NCI-H1092 (cell line): ENCODE measurements at places on chromosomes 6 and 20.

GRCh38 chr6:85923013-85923430, 280.3 kb upstream of the SYNCRIP start:
- DNase-seq, result no peak

DNA sequence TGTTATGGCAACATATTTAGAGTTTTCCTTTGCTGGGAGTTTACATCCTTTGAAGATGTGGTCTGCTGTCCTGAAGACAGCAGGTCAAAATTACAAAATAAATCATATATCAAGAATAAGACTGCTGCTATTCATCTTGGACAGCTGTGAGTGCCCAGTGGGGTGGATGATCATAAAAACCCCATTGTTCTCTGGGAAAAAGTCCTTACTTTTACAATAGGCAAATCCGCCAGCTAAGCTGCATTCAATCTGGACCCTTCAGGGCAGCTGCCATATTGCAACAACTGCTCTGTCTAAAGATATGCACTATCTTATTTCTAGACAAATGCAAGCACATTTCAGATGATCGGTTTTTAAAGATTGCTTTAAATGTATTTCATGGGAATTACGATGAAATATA, 19.4 kb downstream of the CASS4 start:
- no peak for DNase-seq

- DNase-seq, result no peak
These were observed 35.3 kb upstream of the FAM50B start for GRCh38 chr6:3813918-3814317.

DNA sequence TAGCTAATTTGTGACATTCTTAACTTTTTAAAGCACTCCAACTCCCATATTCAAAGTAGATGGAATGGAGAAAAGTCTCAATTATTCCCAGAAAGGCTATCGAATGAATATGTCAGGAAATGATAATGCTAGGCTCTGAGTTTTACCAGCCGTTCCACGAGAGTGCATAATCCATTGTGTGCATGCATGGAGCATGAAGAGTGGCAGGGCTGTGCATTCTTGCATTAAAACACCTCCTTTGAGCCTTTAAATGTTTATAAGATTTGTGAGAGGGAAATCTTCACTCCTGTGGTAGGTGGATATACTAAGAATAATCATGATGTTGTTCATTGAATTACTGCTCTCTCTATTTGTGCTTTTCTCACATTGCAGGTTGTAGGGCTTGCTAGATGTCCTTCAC, 178.3 kb downstream of the CARMIL1 start:
- no peak for DNase-seq

GRCh38 chr6:53598265-53598907, 53.5 kb upstream of the GCLC start:
- no peak for DNase-seq

DNA sequence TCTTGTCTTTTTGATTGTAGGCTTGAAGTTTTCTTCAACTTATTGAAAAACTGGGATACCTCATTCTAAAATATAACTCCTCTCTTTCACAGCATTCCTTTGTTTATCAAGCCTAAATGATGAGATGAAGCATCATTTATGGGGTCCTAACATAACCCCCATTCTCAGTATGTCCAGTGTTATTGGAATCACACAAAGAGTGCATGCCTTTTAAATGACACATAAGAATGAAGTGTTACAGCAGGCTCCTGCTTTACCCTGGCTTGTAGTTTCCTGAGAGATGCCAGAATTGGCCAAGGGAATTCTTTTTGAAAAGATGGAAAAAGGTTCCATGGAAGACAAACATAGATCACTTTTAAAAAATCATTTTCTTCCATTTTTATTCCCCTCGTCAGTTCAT, 502.4 kb downstream of the BCKDHB start:
- DNase-seq, result no peak

GRCh38 chr20:51425347-51426106, 117.0 kb downstream of the NFATC2 start:
- DNase-seq, result no peak

DNA sequence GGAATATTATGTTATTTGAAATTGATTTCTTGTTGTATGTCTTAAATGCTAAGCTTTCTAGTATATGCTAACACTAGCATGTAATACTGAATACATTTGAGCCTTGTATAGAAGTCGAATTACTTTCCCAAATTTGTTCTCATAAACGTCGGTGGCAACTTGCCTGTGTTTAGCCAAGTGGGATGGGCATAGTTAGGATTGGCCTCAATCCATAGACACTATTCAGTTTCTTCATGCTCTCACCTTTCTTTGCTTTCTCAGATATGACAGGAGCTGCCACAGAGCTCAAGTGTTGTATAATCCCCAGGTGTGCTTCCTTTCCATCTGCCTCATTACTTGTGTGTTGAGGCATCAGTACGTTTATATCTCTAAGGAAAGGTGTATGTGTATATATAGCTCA, 19.3 kb downstream of the ZNF334 start:
- no peak for DNase-seq

GRCh38 chr20:30815577-30816181, 441.8 kb upstream of the DEFB115 start:
- no peak for DNase-seq

DNA sequence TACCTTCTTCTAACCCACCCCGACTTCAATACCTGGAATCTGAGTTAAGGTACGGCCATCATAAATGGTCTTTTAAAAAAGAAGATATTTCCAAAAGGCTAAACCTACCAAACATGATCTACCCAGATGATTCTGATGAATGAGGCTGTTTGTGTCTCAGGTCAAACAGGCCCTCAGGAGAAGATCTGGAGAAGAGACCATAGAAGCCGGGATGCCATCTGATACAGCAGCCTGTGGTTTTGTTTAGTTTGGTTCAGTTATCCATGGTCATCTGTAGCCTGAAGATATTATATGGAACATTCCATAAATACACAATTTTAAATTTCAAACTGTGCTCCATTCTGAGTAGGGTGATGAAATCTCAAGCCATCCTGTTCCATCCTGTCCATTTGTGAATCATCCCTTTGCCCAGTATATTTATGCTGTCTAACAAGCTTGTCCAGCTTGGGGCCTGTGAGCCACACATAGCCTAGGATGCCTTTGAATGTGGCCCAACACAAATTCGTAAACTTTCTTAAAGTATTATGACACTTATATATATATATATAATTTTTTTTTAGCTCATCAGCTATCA, 4.0 kb upstream of the CAP2 start:
- DNase-seq, result no peak

- DNase-seq, result no peak
These were observed 90.5 kb upstream of the TBX18 start for GRCh38 chr6:84854811-84855400.

- DNase-seq, result peak; percentile 4
These were observed 1.4 kb downstream of the AKIRIN2 start for GRCh38 chr6:87700397-87701343.

- DNase-seq, result no peak
These were observed 14.2 kb upstream of the LCA5 start for GRCh38 chr6:79551401-79551800.

GRCh38 chr20:46400828-46401477, 5.5 kb downstream of the ELMO2 start:
- DNase-seq, result no peak

GRCh38 chr20:19785983-19786285, 27.9 kb downstream of the RIN2 start:
- no peak for DNase-seq

DNA sequence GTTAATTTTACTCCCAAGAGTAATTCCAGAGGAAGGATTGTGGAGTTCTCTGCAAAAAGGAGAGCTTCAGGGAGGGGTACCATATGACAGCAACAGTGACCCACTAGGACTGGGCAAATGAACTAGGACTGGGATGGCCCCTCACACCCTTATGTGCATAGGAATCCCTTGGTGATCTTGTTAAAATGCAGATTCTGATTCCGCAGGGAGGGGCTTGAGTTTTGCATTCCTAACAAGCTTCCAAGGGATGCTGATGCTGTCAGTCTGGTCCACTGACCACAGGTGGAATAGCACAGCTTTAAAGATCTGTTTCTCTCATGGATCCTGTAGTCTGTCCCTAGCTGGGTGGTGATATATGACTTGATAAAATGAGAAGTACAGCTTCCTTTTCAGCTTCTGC, 6.3 kb upstream of the FOXA2 start:
- DNase-seq, result no peak

- DNase-seq, result peak; percentile 13
These were observed 9.7 kb upstream of the CEP43 start for GRCh38 chr6:166989427-166990032.

- DNase-seq, result no peak
These were observed 19.6 kb downstream of the FARS2 start for GRCh38 chr6:5280920-5281319.

DNA sequence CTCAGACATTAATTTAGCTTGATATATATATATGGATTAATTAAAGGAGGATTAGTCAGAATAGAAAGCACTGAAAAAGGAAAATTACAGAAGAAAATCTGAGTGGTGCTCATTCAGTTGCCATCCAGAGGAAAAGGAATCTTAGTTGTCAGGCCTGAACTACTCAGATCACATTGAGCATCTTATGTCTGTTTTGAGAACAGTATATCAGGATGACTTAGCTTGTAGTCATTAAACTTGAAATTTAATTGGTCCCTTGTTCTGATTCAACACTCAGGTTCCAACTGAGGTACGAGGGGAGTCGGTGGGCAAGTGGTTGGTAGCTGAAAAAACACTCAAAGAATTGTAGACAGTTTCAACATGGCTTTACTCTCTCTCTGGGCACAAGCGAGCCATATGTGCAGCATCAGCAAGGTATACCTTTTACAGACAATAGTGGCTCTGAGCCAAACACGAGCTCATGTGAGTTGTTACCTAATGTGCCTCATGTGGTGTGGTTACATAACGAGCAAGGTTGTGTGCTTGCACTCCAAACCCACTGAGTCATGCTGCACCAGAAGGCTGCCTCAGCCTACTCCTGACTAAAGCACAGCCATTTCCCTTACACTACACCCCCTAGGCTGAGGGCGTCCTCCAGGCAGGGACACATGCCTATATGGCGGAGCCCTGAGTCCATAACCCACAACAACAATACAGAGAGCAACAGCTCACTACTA, 73.0 kb upstream of the HMGN3 start:
- no peak for DNase-seq

GRCh38 chr20:37670351-37670791, 23.5 kb upstream of the CTNNBL1 start:
- peak; percentile 69 for DNase-seq

- DNase-seq, result no peak
These were observed 515.0 kb downstream of the CDH26 start for GRCh38 chr20:60473211-60473610.

GRCh38 chr6:160293844-160294243, 35.2 kb upstream of the SLC22A2 start:
- no peak for DNase-seq

DNA sequence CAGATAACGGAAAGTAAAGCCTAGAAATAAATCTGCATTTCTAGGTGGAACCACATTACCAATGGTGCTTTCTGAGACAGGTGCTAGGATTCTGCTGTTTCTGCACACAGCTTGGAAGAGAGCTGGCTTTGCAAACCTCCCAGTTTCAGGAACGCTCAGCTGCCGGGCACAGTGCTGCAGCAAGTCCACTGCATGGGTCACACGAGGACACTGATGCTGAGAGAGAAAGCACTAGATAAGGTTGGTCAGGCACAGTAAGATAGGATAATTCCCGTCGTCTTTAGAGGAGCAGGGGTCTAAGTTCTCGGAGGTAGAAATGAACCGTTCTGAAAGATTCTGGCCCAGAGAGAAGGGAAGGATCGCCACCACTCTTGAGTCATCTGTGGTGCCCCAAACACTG, 11.0 kb downstream of the UNC93A start:
- no peak for DNase-seq

- DNase-seq, result no peak
These were observed 931.1 kb upstream of the EYS start for GRCh38 chr6:66638099-66638498.

DNA sequence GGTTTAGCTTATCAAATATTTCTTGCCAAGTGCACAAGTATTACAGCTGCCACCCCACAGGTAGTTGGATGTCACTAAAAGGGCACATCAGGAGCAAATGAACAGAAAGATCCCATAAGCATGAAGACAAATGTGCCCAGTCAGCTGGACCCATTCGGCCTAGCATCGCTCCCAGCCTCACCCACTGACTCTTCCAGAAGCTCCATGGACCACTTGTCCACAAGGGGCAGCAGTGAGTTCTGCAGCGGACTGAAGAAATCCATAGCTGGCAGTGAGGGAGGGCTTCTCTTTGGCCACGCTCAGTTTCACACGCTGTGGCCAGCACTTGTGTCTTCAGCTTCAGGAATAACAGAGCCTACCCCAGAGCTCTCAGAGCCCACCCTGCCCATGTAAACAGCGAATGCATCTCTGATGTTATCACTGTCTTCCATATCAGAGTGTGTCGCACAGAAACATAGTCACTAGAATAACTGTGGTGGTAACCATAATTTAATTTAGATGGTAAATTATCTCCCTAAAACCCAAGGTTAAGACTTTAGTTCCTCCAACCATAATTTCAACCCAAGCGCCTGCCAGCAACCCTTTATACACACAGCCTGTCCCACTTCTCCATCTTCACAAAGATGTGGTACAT, 15.8 kb downstream of the CGA start:
- DNase-seq, result peak; percentile 29

DNA sequence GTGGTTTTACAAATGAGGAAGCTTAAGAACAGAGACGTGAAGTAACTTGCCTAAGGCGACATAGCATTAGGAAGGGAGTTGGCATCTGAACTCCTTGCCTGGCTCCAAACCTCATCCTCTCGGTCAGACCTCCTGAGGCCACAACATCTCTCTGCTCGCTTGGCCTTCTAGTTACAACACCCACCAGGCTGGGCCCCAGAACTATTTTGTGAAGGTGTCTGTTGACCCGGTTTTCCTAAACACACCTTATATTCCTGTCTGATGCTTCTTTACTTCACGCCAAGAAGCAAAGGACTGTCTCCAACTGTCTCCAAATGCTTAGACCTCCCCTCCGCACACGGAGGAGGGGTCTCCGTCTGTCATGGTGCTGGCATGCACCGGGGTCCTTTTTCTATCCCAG, 326.6 kb downstream of the THBS2 start:
- DNase-seq, result no peak

GRCh38 chr6:90277302-90278011, 19.2 kb downstream of the BACH2 start:
- DNase-seq, result no peak

DNA sequence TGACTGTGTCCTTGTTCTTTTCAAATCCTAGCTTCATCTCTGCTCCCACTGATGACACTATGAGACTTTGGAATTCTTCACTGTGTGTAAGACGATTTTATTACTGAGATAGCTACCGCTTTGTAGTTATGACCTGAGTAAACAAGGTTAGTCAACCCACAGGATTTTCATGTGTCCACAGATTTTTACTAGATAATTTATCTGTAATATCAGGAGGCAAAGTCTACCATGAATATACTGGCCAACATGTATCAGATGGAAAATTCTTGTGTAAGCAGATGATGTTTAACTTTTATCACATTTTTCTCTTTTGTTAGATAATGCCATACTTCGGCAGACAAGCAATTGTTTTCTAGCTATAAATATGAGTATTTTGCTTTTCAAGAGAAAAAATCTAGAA, 119.8 kb downstream of the SGK1 start:
- no peak for DNase-seq

DNA sequence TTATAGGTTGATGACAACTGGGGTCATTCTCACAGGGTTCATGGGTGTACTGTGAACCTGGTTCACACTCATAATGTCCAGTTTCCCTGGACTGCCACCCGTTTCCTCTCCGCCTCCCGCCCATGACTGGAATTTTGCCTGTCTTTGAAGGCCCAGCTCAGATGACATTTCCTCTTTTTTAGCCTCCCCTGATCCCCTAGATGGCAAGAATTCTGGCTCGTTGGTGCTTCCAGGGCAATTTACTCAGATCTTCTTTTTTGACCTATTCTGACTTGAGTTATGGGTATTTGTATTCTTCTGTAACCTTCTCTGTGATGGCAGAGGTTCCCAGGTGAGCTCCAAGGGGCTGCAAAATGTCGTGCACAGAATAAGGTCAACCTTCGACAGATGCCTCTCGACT, 5.7 kb upstream of the CITED2 start:
- no peak for DNase-seq
